NT2/D1 (cell line): ENCODE measurements at places on chromosomes 3 and 15.

DNA sequence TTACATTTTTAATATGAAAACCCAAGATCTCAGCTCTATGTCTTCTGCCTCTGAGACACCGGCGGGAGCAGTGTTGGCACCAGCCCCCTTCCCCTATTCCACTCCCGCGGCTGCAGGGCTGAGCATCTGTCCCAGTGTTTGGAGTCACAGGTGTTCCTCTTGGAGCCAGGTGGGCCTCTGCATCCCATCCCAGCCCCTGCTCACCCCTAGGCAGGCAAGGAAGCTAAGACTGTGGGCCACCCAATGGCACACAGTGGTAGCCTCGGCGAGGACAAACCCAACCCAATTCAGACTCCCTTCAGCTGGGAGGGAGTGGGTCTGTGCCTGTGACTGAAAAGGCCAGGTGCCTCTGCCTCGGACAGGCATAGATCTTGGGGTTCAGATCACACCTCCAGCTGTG lies 3.1 kb downstream of the CHST13 start:
- no peak for DNase-seq

GRCh38 chr3:154050216-154050615 lies 71.0 kb upstream of the ARHGEF26 start:
- DNase-seq = no peak

DNA sequence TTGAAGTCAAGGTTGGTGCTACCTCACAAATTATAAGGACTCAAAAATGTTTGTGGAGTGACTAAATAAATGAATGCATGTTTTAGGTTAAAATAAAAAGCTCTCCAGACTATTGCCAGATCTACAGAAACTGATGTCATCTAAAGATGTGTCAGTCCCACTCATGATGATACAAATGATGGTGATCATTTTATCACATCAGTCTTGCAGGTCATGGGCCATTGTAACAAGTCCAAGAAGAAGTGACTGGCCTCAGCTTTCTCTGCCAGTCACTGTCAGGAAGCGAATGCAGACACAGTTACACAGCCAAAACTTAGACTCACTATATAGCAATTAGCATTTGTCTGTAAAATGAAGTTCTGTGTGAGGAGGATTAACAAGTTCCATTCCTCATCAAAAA lies 18.5 kb downstream of the ATP8B4 start:
- no peak for DNase-seq

DNA sequence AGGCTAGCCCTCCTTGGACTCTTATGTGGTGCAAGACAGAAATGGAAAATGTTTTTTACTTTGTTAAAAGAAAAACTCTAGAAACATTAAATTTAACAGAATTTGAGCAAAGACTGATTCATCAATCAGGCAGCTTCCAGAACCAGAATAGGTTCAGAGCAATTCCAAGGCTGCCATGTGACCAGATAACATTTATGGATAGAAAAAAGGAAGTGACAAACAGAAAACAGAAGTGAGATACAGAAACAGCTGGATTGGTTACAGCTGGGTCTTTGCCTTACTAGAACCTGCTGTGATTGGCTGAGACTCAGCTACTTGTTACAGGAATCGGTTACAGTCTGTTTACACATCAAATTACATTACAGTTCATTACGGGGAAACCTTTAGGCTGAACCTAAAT lies 22.5 kb upstream of the OTOL1 start:
- no peak for DNase-seq

- DNase-seq = no peak
Measured at GRCh38 chr15:84886211-84886983, 1.9 kb downstream of the SLC28A1 start.

- DNase-seq = no peak
Measured at GRCh38 chr3:76715426-76715825, 324.5 kb upstream of the ROBO2 start.

DNA sequence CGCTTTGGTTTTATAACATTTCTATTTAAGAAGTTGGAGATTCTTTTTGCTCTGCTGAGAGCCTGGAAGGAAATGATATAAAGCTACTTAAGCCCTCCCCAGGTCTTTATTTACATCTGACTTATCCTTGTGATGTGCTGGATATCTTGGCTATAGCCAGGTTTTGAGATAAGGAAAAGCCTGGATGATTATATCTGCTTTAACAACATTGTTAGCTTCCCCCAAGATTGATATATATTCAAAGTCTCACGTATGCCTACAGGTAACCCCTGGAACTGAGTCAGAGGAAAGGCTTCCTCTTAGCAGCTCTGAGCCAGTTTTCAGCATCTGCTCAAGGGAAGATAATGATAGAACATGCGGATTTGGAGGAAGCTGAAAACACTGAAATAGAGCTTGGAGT lies 61.5 kb upstream of the CRBN start:
- DNase-seq = no peak

DNA sequence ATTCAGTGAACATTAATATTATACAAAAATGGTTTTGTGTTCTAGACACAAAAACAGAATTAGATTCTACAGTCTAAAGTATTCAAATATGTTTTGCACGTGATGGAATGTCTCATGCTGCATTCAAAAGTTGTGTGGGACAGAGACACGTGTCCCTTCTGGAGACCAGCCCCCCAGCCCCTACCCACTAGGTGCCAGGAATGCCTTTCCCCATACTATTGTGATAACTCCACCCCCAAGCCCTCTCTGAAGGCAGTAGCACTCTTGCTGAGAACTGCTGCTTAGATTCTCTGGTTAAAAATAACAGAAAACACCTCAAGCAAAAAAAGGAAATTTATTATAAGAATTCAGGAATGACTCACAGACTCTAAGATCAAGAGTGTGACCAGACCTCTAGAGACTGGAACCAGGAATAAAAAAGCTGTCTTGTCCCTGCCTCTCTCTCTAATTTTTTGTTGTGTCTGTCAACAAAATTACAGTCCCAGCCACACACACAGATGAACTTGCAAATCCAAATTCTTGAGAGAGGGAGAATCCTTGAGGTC lies 57.7 kb downstream of the PXYLP1 start:
- DNase-seq = no peak

DNA sequence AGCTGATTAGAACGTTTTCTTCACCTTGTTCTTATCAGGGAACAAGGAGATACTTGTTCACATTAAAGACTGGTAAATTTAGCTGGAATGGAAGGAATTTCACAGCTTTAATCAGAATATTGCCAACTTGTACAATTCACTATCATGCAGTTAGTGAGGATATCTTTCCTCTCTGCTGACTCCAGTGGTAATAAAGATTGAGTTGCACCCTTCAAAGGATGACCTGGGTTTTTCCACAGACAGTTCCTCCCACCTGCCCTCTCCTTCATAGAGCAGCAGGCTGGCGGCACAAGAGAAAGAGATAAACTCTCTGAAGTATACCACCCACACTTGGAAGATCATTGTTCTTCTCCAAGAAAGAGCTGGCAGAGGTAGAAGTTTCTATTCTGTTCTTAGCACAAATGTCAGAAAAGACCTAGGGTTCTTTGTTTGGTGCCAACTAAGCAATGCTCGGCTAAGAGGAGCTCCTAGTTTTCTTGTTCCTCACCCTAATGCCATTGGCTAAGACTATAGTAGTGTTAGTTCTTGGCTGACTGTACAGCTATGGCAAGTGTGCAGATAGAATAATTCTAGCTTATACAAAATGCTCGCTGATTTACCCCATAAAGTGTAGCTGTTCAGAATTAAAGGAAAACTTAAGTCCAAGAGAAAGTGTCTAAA lies 169.1 kb downstream of the CLSTN2 start:
- no peak for DNase-seq
